ENCODE measurements at places on chromosomes 12 and 14.

DNA sequence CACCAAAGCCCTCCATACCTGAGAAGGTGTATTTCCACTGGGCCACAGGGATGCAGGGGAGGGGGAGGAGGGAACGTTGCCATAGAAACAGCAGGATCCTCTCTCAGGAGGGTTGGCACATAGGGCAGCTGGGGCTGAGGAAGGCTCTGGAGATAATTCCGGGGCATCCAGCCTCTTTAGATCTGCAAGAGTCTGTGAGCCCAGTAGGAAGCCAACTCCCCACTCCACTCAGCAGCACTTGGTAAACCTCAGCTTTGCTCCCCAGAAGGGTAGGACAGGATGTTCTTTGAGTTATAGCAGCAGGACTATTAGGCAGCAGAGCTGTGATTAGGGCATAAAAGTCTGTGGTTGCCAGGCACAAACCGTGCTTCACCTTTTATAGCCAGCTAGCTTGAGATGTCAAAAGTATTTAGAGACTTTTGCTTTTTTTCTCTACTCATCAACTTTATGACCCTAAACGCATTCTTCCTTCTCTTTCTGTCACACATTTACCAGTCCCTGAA, 7.8 kb upstream of the PLEKHG3 start:
- DNase-seq = no peak

- no peak for DNase-seq
Measured at GRCh38 chr12:101772012-101772775, 32.9 kb upstream of the SYCP3 start.

GRCh38 chr14:31792726-31793125, 231.5 kb downstream of the NUBPL start:
- no peak for DNase-seq

- DNase-seq = peak; percentile 85
Measured at GRCh38 chr12:116490471-116490870, 68.7 kb upstream of the MAP1LC3B2 start.

GRCh38 chr14:62168564-62169155, 406.4 kb downstream of the SNAPC1 start:
- DNase-seq = no peak

- no peak for DNase-seq
Measured at GRCh38 chr14:91390165-91390778, 27.3 kb downstream of the CCDC88C start.

DNA sequence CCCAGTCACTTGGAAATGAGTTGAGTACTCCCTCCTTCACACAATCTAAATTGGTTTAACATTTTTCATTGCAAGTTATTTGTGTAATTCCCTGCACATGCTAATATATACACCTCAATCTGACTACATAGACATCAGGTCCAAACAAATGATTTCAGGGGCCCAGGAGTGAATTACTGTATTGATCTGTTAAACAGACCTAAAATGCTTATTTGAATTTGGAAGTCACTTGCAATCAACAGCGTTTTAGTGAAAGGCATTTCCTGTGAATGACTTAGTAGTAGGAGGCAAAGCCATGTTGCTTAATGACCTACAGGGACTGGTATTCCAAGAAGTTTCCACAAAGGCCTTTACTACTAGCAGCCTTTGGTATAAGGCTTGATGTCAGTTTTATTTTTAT, 22.6 kb upstream of the SLC15A5 start:
- DNase-seq = peak; percentile 56

DNA sequence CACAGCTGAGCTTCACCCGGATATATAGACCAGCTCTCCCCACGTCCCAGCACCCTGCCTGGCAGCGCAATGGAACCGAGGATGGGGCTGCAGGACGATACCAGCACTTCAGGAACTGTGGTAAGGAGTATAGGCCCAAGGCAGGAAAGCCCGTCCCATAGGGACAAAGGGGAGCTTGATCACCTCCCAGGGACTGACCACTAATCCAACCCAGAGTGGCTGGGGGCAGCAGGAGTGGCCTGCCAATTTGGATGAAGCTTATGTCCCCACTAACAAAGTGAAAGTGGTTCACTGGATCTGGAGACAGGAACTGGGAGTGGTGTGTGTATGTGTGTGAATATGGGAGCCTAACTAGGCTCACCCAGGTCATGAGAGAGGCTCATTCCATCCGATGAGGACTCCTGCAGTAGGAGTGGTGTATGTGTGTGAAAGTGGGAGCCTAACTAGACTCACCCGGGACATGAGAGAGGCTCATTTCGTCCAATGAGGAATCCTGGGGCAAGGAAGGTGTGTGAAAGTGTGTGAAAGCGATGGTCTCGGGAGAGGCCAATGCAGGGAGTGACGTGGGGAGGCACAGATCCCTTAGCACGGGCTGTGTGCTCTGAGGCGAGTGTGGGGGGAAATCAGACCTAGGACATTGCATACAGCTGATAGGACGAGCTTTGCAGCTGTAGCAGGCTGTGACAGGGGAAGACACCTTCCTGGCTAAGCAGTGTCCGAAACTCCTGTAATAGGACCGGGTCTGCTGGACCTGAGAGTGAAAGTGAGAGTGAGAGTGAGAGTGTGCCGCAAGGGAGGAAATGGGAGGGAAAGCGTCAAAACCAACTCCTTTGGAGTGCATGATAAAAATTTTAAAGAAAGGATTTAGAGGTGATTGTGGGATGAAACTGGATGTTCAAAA, 25.7 kb downstream of the KLRK1 start:
- peak; percentile 45 for DNase-seq

DNA sequence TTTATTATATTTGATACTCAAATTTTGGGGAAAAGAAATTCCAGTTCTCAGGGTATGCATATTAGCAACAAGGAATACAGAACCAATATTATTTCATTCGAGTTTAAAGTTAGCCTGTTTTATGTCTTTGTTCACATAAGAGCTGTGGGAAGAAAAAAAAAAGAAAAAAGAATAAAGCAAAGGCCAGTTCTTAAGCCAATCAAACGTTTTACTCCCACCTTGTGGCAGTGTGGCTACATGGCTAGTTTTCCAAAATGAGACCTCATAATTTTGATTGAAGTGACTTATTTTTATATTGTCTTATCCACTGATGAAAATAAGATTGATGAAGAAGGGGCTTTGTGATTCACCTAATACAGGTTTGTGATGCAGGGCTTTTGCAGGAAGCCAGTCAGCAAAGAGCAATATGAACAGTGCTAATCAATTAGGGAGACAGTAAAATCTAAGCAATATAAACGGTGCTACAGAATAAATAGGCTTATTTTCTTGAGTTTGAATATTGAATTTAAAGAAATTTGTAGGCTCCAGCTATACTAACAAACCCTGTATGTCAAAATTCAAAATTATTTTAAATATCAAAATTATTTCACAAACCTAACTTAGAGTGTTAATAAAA, 624.1 kb upstream of the FOXG1 start:
- DNase-seq = peak; percentile 8

- DNase-seq = peak; percentile 88
Measured at GRCh38 chr12:131949431-131950181, at the start of gene EP400. EP400 (plus strand) TSS chr12:131949942; CDS start chr12:131960620, 10,678 bp downstream.

DNA sequence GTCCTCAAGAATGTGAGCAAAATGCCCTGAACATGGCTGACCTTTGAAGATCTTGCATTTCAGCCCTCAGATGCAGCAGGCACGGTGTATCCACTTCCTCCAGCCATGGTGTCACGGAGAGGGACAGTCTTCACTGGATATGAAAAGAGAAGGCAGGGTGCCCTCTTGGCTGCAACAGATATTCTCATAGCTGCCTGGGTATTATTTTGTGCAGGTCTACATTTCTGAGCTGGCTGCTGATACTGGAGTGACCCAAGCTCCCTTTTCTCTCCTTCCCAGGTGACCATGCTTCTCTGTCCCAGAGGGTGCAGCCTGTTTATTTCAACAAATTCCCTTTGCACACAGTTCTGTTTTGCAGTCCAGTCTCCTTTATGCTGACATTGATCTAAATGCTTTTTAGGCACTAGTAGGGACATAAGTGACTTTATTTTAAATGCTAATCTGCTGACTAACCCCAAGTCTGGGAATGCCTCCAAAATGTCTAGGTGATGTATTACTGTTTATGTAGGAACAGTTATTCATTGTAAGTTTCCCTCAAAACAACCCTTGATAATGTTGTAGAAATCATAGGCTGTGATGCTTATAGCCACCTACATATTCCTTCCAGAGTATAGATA, 17.4 kb upstream of the PYGL start:
- peak; percentile 95 for DNase-seq

DNA sequence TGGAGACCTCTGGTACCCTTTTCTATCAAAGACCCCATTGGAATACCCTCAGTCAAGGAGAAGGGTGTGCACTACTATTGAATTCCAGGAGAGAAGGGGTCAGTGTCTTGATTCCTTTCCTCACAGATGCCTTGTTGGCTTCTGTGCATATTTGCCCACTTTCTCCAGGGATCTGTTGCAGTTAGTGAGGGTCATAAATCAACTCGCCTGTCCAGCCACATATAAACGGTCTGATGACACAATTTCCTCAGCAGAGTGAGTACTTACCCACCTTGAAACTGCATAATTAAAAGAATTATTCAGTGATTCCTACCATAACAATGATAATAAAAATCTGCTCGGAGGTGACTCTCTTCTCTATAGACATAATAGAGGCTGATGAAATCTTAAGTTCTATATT, 13.9 kb upstream of the DCD start:
- DNase-seq = no peak

DNA sequence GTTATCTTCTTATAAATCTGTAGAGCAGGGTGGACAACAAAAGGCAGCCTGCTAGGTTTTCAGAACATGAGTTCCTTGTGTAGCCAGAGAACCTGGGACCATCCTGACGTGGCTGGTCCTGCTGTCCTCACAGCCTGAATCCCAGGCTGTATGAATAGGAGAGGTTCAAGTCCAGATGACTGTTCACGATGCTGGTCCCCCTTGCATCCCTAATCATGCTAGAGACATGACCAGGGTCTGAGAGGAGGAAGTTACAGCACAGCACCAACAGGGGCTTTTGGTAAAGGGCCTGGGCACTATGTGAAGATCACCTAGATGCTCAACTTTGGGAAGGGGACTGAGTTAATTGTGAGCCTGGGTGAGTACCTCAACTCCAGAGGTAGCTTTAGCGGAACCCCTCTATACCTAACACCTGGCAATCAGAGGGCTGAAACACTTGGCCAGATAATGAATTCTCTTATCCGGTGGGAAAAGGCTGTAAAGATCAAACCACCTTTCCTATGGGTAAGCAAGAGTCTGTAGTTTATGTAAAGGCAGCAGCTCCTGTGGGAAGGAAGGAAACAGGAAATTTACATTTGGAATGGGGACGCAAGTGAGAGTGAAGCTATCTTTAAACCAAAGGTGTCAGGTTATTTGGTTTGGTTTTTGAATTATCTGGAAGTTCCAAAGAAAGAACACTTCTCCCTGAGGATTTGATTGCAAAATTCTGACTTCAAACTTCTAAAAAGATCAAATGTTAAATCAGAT, 112.8 kb downstream of the DAD1 start:
- no peak for DNase-seq

DNA sequence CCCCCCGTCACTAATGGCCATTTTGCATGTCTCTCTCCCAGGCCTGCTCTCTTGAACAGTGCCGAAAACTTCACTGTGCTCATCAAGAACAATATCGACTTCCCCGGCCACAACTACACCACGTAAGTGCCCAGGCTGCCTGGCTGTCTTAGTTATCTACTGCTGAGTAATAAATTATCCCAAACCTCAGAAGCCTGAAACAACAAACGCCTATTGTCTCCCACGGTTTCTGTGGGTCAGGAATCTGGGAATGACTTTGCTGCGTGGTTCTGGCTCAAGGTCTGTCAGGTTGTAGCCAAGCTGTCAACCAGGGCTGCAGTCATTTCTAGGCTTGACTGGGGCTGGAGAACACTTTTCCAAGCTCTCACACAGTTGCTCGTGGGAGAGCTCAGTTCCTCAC, 32.6 kb downstream of the P2RX7 start:
- no peak for DNase-seq

GRCh38 chr12:113424915-113425823, 3.0 kb downstream of the SDSL start:
- DNase-seq = peak; percentile 53

GRCh38 chr14:38047195-38047902, 160.4 kb upstream of the SSTR1 start:
- DNase-seq = no peak

DNA sequence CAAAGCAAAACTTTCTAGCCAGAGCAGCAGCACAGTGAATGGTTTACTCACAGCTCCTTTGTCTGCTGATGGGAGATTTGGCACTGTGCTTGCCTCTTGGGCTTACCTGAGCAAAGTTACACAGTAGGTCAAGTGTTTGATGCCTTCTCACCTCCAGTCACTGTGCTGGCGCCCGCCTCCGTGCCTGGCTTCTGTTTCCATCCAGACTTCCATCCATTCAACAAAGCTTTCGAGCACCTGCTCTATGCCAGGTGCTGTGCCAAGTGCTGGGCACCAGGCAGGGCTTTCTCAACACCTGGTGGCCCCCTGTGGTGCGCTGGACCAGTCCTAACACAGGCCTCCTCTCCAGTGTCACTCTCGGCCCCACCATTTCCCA, 199.2 kb upstream of the EEA1 start:
- DNase-seq = no peak

DNA sequence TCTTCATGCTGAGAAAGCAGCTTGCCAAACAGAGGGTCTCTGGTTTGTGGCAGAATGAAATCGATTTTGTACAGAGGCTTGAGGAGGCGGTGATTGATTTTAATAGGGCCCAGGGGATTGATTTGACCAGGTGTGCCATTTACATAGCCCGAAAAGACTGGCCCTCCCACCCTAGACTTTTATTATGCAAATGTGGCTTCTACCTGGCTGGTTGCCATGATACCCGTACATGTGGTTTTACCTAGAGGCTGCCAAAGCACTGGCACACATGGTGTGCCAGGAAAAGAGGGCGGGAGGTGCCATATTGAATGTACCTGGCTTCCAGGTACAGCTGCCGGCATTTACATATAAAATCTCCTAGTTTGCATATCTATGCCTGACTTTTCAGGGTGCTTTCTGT, 18.0 kb upstream of the GUCY2C start:
- no peak for DNase-seq

DNA sequence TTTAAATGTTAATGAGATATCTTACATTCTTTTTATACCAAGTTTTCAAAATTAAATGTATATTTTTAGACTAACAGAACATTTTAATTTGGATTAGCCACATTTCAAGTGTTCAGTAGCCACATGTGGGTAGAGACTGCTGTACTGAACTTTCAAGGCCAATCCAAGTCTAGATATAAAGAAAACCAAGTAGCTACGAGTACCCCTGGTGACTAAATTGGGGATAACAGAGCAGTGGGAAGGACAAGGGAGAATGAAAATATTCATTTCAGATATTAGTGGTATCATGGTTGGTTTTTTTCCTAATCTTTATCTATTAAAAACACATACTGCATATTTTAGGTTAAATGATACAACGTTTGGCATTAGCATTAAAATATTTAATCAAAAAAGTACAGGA, 69.4 kb upstream of the RHOJ start:
- DNase-seq = peak; percentile 6

- DNase-seq = no peak
Measured at GRCh38 chr14:76666746-76667145, 94.5 kb upstream of the VASH1 start.

GRCh38 chr14:65308536-65308935, 104.0 kb upstream of the FUT8 start:
- no peak for DNase-seq
